Natural killer cell (primary cell): ENCODE measurements at places on chromosomes 7 and 10. TPM values are rescaled to one million over a fixed set of nuclear protein-coding genes. Genes with fewer than 3 reads are reported as not detected.

- DNase-seq = no peak
Observed at GRCh38 chr10:132802694-132803320, 16.9 kb upstream of the NKX6-2 start.

DNA sequence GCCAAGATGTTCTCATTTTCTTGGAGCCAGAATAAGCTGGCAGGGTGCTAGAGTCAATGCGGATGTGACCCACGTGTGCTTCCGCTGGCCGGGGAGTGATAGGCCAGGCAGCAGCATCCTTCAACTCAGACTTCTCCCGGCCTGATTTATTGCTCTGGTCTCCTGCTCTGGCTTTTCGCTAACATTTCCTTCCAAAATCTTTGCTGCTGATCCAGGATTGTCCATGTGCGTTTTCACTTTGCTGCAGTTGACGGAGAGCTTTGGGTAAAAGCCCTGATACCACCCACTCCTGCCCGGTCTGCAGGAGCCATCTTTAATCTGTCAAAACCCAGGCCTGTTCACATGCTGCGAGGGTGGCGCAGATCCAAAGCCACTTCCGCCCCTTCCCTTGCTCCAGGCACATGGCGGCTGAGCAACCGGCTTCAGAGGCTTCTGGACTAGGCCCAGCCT lies 106.8 kb downstream of the CYP26A1 start:
- DNase-seq = no peak

- no peak for DNase-seq
Observed at GRCh38 chr10:52966904-52967303, 194.3 kb upstream of the MBL2 start.

- no peak for DNase-seq
Observed at GRCh38 chr10:124239134-124239533, 145.7 kb upstream of the CHST15 start.

DNA sequence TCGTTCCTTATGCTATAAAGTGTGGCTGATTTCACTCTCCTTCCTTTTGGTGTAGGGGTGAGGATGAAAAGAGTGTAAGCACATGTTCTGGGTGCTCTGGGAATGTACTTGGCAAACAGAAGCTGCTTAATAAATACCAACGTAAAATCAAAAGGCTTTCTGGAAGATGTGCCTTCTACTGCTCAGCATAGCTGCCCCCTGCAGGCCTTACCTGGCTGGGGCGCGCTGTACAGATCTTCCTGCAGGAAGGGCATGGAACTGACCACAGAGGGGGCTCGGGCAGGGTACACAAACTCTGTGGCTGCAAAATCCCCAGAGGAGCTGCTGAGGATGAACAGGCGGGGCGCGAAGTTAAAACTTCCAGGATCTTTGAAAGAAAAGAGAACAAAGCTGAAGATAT lies 169.4 kb downstream of the SVIL start:
- DNase-seq = no peak

DNA sequence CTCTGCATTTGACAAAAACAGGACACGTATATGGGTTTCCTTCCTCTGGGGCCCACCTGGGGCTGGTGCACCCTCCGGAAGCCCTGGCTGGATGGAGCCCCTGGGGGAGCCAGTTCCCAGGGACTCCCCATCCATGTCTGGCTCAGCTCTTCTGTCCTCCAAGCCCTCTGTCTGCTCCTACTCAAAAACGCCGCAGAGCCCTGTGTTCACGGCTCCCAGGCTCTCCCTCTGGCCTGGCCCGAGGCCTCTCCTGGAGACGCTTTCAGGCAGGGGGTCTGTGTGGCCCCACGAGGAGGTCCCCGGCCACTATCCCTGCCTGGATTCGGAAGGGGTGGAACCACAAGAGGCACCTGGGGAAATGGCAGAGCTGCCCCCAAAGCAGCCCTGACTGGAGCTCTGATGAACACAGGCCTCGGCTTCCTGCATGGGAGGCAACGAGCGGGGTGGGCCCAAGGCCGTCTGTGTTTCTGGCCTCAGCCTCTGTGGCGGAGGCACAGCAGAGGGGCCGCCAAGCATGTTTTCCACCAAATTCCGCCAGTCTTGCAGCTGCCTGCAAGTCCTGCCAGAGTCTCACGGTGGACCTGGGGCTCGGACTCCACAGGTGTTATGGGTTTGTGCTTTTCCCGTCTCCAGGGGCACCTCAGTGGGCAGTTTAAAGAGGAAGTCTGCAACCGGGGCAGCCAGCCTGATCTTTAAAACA lies 22.6 kb upstream of the INPP5A start:
- DNase-seq = no peak

Gene MTERF1
- 20.0 TPM for total RNA-seq

Gene KNDC1
- total RNA-seq = not detected

Gene SPDYE2
- total RNA-seq = not detected

Gene ALOX5
- 12.4 TPM for total RNA-seq

Gene PRKAR2B
- total RNA-seq = 4.0 TPM

Gene RAPGEF5
- total RNA-seq = 0.33 TPM

Gene EGR2
- 17.2 TPM for total RNA-seq

Gene WNT2
- total RNA-seq = not detected

Gene ARF5
- total RNA-seq = 102 TPM

Gene PLPP4
- total RNA-seq = not detected
